Stimulated activated CD4-positive, alpha-beta T cell treated with anti-CD3 and anti-CD28 coated beads, Interleukin-12 subunit alpha, Interleukin-12 subunit beta, amount 100 ng/mL, for 24 hours (primary cell): ENCODE measurements at places on chromosomes 16 and 17.

- no peak for DNase-seq
Measured at GRCh38 chr16:66369055-66369592, 2.6 kb downstream of the CDH5 start.

DNA sequence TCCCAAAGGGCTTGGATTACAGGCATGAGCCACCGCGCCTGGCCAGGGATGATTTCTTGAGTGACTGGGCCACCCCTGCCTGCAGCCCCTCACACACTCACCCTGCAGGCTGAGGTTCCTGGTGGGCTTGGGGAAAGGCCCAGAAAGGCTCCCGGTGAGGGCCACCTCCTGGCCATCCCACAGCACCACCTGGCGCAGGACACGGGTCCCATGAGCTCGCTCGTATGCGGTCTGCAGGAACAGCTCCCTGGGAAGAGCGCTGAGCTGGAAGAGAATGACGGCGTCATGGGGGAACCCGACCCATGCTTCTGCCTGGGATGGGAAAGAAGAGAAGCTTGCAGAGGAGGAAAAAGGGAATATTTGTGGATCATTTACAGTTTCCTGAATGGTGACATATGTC, 59.3 kb downstream of the RMI2 start:
- DNase-seq: no peak

- DNase-seq: peak; percentile 9
Measured at GRCh38 chr16:14249291-14250032, 178.3 kb downstream of the MRTFB start.

GRCh38 chr17:17063546-17064122, 21.4 kb downstream of the MPRIP start:
- no peak for DNase-seq

DNA sequence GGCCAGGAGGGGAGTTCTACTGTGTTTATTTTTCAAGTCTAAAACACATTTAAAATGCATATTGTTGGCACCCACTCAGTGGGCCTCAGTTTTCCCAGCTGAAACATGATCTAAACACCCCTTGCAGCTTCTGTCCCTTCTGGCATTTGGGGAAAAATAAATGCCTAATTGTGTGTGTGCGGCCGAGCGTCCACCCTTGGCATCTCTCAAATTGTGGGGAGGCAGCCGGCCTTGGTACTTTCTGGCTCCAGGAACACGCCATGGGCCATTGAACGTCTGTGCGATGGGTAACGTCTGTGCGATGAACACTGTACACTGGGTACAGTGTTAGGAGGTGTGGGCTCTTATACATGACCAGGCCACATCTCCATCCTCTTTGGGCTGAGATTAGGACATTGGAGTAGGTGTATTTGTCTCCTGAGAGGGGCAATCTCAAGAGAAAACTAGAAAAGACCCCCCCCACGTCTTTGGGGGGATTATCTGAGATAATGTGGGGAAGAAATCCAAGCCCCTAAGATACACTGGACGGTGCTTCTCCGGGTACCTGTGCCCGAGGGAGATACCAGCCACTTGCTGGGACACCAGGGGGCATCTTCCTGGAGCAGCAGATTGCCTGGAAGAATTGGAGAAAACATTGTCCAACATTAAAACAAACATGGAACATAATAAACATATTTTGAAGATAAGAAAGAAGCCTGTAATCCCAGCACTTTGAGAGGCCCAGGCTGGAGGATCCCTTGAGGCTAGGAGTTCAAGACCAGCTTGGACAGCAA, 54.9 kb downstream of the RAB11FIP4 start:
- DNase-seq: no peak

DNA sequence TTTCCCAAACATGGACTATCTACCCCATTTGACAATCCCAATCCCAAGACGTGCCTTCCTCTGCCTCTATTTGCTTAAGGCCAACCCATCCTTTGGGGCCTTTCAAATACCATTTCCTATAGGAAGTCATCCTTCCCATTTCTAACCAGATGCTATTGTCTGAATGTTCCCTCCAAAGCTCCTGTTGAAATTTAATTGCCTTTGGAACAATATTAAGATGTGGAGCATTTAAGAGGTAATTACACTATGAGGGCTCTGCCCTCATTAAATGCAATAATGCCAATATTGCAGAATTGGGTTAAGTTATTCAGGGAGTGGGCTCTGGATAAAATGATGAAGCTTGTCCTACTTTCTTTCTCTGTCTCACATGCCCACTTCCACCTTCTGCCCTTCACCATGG, 125.4 kb downstream of the ASIC2 start:
- DNase-seq: no peak

DNA sequence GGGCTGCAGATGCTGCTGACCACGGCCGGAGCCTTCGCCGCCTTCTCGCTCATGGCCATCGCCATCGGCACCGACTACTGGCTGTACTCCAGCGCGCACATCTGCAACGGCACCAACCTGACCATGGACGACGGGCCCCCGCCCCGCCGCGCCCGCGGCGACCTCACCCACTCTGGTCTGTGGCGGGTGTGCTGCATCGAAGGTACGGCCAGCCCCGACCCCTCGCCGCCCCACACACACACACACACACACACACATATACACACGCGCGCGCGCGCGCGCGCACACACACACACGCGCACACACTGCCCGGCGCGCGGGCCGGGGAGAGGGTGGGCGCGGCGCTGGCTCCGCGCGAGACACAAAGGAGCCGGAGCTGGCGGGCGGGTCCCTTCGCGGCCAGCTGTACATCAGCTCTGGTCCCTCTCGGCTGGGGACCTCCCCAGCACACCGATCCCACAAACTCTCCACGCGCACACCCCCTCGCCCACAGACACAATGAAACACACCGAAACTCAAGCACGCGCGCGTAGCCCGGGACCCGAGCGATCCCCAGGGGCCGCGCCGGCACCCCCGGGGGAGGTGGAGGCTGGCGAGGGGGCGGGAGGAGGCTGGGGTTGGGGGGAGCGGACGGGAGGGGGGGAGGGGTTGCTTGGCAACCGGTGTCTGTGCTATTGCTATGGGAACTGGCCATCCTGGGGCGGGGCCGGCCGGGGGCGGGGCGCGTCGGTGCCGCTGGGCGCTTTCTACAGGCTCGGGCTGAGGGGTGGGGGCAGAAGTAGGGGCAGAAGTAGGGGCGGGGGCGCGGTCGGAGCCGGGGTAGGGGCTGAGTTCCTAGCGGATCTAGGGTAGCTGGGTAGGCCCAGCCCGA, 658 bp downstream of the CACNG4 start:
- DNase-seq: peak; percentile 14

GRCh38 chr16:8998108-8998507, 34.4 kb upstream of the USP7 start:
- no peak for DNase-seq

GRCh38 chr16:31215287-31216162, 1.4 kb downstream of the PYDC1 start:
- no peak for DNase-seq

DNA sequence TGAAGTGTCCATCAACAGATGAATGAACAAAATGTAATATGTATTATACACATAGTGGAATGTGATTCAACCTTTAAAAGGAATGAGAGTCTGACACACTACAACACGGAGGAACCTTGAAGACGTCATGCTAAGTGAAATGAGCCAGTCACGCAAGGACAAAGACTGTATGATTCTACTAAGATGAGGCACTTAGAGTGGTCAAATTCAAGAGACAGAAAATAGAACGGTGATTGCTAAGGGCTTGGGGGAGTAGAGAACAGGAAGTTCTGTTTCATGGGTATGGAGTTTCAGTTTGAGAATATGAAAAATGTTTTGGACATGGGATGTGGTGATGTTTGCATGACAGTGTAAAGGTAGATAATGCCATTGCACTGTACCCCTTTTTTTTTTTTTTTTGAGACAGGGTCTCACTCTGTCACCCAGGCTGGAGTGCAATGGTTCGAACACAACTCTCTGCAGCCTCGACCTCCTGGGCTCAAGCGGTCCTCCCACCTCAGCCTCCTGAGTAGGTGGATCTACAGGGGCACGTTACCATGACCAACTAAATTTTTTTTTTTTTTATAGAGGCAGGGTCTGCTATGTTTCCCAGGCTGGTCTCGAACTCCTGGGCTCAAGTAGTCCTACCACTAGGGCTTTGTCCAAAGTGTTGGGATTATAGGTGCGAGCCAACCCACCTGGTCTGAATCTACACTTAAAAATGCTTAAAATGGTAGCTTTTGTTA, 2.9 kb upstream of the CCDC102A start:
- DNase-seq: no peak

DNA sequence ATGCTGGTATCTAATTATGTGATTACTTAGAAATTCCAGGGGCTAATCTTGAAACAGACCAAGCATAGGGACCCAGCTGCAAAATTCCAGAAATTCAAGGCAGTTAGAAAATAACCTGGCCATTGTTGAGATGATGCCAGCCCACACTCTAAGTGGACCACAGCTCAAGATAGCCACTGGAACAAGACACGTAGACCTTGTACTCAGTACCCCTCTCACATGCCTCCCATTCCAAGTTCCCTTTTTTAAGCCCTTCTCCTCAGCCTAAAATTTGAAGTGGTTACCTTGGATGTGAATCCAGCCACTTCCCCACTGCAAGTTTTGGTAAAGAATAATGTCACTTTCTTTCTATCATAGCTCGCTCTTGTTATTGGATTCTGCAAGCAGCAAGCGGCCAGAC, 4.1 kb upstream of the ZNF19 start:
- DNase-seq: no peak

DNA sequence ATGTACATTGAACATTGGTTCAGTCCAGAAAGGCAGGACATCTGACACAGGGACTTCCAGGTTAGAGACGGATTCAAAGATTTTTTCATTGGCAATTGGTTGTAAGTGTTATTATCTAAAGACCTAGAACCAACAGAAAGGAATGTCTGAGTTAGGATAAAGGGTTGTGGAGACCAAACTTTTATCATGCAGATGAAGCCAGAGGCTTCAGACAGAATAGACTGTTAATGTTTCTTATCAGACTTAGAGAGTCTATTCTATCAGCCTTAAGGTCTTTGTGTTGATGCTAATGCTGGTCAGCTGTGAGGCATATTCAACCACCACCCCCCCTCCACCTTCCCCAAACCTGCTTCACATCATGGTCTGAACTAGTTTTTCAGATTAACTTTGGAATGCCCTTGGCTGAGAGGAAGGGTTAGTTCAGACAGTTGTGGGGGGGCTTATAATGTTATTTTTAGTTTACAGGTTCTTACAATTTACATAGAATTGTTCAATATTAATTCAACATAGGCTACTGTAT, 2.1 kb upstream of the ITGB3 start:
- no peak for DNase-seq

DNA sequence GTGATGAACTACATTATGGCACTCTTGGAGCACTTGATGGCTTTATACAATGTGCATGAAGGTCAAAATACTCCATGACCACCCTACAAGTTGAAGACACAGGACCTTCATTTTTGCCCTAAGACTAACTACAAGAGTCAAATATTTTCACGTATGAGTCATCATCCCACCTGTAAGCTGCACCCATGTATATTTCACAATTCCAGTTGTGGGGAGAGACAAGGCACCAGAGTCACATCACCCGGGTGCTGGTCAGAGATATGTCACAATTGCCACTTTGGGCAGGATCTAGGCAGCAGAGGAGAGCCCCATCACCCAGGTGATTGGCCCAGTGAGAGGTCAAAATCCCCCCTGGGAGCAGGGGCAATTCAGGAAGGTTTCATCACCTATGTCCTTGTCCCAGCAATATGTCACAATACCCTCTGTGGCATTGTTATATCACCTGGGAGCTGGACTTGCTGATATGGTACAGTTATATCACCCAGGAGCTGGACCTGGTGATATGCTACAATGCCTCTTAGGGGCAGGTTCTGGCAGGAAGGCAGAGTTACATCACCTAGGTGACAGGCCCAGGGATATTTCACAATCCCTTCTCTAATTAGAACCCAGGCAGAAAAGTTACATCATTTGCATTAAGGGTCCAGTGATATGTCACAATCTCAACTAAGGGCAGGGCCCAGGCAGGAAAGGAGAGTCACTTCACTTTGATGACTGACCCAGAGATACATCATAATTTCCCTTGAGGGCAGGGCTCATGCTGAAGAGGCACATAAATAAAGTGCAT, 1839.2 kb downstream of the TP53TG3F start:
- DNase-seq: no peak

GRCh38 chr16:81588326-81589081, 143.9 kb downstream of the CMIP start:
- no peak for DNase-seq

DNA sequence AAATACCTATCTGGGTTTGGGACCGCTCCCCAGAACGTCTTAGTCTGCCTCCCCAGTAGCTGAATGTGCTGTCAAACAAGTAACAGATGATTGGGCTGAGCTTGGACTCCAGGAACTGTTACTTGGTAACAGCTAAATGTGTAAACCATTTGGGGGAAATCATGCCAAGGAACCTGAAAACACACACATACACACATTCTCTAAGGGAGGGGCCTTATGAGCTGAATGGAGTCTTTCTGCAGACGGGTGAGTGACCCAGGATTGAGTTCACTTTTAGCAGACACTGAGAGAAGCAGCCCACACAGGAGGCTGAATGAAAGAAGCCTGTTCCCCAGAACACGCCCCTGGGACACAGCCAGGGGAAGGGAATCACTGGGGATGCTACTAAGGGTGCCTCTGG, 1.6 kb downstream of the ACLY start:
- no peak for DNase-seq

- no peak for DNase-seq
Measured at GRCh38 chr16:89430436-89431157, 59.8 kb downstream of the ANKRD11 start.

GRCh38 chr17:58665946-58666857, 25.6 kb downstream of the TEX14 start:
- DNase-seq: no peak

DNA sequence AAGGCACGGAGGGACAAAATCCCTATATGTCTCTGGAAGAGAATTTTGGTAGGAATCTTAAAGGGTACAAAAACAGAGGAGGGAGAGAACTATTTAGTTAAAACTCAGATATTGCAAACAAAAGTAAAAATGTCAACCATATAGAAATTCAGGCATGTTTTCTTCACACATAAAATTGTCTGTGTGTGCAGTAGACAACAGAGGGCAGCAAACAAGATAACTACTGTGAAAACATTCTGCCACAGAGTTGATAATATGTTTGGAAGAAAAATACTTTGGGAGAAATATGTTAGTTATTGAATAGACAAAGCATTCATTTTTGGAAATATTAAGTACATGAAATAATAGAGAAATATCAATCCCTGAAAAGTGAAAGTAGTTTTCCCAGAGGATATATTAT, 56.2 kb downstream of the SNX11 start:
- no peak for DNase-seq

GRCh38 chr16:66798161-66798560, 3.2 kb downstream of the TERB1 start:
- no peak for DNase-seq

DNA sequence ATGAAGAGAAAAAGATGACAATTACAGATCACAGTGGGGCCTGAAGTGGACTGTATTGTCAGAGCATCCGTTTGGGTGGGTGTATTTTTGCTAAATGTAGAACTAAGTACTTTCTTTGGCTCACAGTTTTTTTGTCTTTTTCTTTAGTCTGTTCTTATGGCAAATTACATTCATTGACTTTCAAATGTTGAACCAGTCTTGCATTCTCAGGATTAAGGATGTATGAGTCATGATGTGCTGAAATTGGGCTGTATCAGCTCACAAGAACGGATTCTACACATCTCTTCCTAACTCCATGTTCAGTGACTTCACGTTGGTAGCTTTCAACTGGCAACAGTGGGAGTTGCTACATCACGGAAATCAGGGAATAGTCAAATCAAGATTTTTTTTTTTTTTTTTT, 66.5 kb downstream of the TEX2 start:
- DNase-seq: no peak
